Activated effector memory CD4-positive, alpha-beta T cell treated with Interleukin-2 at 50 U/mL for 16 hours (primary cell): ENCODE measurements at places on chromosomes 3 and 15.

DNA sequence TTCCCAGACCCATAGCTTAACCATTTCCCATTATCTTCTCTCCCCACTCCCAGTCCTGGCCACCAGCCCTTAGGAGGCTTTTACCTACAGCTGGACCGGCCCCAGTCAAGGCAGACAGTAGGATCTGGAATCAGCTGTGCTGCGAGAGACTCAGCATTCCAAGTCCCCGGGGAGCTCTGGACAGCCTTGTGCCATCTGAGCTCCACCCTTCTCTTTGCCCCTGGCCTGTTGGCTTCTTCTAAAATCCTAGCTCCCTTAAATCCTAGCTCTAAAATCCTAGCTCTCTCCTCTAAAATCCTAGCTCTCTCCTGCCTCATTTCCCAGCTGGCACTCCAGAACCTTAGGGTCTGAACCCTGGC lies 21.3 kb downstream of the MEGF11 start:
- DNase-seq = no peak

GRCh38 chr3:23809294-23809693 lies 3.5 kb downstream of the UBE2E1 start:
- no peak for DNase-seq

- peak; percentile 46 for DNase-seq
Measured at GRCh38 chr15:90097475-90097874, 4.8 kb downstream of the IDH2 start.

GRCh38 chr3:132382267-132382666 lies 35.0 kb upstream of the DNAJC13 start:
- no peak for DNase-seq

DNA sequence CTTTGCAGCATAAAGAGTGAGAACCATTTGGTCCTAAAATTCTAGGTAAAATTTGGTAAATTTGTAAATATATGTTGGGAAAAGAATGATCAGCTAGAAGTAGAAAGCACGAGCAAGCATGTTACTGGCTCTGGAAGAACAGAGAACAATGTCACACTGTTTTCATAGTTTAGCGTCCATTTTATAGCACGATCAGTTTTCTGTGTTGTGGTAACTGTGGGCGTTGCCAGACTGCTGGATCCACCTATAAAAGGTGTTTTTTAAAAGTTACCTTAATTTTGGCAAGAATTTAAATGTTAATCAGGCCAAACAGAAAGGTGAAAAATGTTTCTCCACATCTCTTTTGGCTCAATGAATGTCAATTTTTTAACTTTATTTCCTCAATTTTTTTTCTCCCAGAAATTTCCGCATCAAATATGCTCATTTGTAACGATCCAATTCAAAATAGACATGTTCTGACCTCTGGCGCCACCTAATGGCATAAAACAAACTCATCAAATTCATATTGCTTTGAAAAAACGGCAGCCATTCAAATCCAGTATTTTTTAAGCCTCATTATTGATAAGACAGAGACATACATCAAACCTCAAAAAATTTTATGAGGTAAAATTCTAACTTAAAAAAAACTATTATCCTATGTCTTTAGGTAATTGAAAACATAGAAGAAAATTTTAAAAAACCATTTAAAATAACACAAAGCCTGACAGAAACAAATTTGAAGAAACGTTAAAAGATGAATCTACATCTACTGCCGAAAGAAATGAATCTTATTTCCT lies 5.5 kb upstream of the GP5 start:
- DNase-seq = no peak

- DNase-seq = no peak
Measured at GRCh38 chr3:131840156-131840797, 194.5 kb downstream of the CPNE4 start.

- DNase-seq = no peak
Measured at GRCh38 chr3:3615533-3615932, 183.7 kb upstream of the LRRN1 start.

DNA sequence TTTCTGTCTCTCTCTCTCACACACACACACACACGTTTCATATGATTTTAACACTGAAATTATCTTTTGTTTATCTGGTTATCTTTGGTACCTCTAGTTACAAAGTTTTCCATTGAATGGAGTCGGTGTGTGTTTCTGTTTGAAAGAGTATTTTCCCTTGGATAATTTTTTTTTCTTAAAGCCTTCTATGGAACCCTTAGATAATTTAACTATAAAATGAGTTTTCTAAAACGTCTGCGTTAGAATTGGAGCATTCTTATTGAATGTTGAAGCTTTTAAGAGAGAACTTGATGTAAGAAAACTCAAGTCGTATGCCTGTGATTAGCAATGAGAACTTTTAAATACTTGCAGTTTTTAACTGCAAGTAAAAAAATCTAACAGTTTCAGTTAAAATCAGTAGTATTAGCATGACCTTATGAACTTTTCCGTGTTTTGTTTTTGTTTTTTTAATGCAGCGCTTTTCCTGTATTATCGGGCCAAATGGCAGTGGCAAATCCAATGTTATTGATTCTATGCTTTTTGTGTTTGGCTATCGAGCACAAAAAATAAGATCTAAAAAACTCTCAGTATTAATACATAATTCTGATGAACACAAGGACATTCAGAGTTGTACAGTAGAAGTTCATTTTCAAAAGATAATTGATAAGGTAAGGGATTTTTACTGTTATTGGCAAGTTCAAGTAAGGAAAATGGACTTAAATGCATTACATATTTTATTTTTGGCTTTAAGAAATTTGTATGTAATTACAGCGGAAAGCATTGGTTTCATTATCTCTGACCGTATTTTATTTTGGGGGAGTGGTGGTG lies 3.0 kb downstream of the SMC4 start:
- no peak for DNase-seq

GRCh38 chr3:193270451-193270850 lies 29.4 kb downstream of the PLAAT1 start:
- no peak for DNase-seq

GRCh38 chr3:65846936-65847335 lies 191.8 kb downstream of the MAGI1 start:
- no peak for DNase-seq

DNA sequence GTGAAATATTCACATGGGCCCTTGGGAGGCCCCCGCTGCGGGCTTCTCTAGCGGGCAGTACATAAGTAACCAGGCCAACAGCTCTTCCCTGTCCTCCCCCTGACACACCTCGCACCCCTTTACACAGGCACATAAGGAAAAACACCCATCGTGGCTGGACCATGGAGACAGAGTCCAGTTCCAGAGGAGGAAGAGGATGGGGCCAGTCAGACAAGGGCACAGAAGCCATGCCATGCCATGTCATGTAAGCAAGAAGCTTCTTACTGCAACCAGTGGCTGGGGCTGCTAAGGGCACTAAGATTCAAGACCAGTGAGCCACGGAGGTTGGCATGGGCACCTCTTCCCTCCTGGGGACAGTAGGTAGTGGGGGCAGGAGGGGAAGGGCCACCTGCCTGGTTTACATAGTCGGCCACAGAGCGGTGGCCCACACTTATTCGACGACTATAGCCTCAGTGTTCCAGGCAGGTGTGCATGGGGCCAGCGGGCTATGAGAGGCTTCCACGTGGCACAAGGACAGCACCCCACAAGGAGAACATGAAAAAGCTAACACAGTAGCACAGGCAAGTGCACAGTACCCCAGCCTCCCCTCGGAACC lies 5.7 kb upstream of the CYP11A1 start:
- no peak for DNase-seq

- no peak for DNase-seq
Measured at GRCh38 chr3:137946356-137946973, 63.5 kb upstream of the CLDN18 start.

DNA sequence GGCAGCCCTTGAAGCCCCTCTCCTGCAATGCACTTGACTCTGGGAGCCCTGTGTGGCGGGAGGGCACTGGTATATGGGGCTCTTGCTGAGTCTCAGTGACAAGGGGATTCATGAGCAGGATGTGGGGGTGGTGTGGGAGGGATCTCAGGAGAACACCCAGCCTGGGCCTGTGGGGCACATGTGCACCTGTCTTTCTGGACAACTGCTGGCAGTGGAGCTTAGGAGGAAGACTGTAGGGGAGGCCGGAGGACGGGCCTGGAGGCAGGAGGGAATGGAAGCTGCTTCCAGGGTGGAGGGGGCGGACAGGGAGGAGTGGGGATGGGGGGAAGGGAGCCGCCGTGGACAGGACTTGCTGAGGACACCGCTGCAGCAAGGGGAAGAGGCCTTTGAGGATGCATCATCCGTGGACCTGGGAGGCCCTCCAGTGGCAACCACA lies 10.8 kb upstream of the SNRPA1 start:
- DNase-seq = no peak

- no peak for DNase-seq
Measured at GRCh38 chr3:73148682-73149081, 87.2 kb downstream of the EBLN2 start.

- DNase-seq = no peak
Measured at GRCh38 chr3:142777927-142778326, 54.1 kb downstream of the TRPC1 start.

DNA sequence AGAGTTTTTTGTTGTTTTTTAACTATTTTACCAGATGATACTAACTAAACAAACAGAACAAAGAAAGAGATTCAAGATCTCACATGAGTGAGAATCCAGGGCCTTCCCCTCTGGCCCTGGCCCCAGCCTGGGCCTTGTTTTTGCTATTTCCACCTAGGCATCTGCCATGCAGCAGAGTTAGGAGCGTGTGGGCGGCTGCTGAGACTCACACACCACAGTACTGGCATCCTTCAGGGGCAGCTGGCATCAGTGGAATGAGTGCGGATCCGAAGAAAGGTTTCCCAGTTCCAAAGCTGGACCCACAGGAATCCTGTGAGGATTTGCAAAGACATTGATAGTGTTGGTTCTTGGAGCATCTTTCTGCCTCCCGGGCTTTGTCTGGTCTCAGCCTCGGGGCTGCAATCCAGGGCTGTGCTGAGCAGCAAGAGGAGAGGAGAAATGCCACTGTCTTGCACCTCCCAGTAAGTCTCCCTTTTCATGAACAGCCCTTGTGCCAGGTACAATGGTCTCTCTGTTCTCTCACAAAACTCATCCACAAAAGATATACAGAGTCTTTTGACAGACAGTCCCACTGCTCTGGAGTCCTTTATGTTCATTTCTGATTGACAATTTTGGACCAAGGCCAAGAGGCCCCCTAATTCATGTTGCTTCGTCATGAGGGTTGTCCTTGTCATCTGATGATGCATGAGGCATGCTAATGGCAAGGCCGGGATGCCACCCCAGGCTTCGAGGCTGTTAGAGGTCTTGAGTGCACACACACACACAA lies 46.6 kb downstream of the APH1B start:
- no peak for DNase-seq

- no peak for DNase-seq
Measured at GRCh38 chr3:17301271-17301670, 416.5 kb downstream of the PLCL2 start.

DNA sequence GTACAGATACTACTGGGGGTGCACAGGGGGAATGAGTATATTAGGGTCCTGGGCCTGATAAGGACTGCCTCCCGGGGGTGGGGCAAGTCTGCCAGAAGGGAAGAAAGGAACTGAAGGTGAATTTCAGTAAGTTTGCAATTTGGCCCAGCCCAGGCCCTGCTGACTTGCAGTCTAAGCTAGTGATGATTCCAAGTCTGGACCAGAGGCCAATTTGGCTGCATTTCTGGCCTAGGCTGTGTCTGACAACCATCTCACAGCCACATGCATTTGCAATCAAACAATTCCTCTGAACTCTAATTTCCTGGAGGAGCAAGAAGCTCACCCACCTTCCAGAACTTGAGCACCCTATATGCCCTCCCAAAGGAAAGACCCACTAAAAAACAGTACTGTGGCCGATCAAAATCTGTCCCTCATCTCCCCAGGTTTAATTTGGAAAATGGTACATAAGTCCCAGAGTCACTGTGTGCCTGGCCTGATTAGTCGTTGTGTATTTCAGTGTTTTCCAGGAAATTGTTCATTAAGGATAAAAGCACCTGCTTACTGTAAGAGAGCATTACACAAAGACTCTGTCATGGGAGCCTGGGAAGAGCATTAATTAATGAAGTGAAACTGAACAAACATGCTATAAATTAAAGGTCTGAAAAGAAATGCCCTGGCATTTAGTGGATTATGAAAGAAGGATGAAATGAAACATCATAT lies 114.5 kb downstream of the MEGF11 start:
- DNase-seq = no peak

DNA sequence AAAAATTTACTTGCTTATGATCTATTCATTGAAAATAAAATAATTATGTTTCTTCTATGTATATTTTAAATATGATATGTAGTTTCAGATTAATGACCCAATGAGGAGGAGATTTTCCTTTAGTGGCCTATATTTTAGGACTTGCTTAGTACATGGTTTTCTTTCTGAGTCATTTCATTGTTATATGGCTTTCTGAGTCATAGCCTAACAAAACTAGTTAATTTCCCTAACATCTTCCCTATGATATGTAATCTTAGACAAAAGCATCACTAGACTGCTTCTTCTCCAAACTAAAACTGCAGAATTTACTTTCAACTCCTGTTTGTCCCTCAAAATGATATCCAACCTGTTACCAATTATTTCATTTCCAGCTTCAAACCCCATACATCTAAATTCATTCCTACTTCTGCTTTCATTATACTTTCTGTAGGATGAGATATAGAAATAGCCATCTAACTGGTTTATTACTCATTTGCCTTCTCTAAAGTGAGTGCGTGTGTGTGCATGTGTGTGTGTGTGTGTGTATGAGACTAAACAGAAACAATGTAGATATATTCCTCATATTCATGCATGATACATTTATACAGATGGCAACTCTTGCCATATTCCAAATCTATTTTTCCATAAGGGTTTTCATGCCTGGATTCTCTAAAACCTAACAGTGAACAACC lies 915.0 kb upstream of the GBE1 start:
- no peak for DNase-seq

- no peak for DNase-seq
Measured at GRCh38 chr15:50046159-50046558, 72.9 kb downstream of the ATP8B4 start.

DNA sequence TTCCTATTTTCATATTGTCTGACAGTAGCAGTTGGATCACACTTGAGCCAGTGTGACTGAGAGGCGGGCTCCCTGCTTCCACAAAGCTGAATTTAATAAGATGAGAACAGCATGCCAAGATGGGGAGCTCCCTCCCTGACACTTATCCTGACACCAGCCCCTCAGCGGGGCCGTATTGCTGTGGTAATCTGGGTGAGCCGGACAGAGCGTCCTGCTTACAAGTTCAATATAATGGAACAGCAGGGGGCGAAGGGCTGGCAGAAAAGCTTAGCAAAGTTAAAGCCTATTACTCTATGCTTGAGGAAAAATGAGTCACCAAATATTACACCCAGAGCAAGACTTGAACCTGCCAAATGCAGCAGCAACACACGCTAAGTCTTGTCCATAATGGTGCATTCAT lies 163.8 kb upstream of the CMC1 start:
- no peak for DNase-seq

GRCh38 chr3:110550511-110550910 lies 521.1 kb upstream of the NECTIN3 start:
- DNase-seq = no peak

DNA sequence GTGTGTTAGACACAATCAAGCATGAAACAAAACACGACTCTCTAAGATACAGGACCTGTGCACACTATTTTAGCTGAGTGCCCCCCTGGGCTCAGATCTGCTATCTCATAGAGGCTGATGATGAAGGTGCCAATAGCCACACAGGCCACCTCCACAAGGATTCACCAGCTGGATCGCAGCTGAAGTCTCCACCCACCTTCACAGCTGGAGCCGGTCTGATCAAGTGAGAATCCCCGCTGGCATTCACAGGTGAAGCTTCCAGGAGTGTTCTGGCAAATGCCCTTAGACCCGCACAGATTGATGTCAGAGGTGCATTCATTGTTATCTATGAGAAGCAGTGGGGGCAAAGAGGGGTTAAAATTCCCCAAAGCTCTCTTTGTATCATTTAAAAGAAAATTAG lies 90.1 kb downstream of the DUT start:
- no peak for DNase-seq
